Ureter (tissue), 1 donor: ENCODE measurements at places on chromosomes 3 and 15.

GRCh38 chr15:89301304-89302089, 33.1 kb downstream of the POLG start:
- DNase-seq: no peak

DNA sequence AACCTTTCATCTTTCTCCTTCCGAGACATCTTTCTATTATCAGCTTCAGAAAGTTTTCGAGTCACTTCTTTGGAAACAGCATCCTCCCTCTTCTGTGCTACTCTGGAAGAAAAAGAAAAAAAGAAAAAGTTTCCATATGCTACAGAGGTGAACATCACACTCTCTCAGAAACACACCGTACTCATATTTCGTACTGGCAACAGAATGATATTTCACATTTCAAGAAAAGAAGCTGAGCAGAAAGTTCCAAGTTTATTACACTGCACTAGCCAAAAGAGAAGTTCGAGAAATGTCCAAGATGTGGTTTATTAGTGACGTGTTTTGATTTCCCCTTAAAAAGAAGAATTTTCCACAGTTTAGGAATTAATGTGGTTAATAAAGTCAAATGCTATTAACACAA, 6.0 kb downstream of the SSR3 start:
- DNase-seq: no peak

DNA sequence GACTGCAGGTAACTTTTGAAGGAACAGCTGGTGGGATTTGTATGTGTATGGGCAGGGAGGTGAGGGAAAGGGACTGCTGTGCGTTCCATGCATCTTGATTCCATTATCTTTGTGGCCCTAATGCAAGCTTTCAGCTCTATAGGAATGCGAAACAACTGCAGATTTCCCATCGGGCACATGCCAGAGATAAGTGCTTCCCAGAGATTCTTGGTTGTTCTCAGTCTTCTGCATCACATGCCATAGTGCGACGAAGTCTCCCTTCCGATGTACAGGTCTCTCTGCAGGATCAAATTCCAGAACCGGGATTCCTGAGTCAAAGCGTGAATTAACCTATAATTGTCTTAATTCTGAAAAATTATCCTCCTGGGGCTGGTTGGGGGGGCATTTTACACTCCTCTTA, 72.6 kb upstream of the NSMCE3 start:
- DNase-seq: no peak

- no peak for DNase-seq
These were observed 763 bp downstream of the GOLGB1 start for GRCh38 chr3:121748680-121749275.

- DNase-seq: no peak
These were observed 117.5 kb downstream of the TPRG1 start for GRCh38 chr3:189289251-189289650.
